Motor neuron (in vitro differentiated cells): ENCODE measurements at places on chromosomes 11 and 22. TPM values are rescaled to one million over a fixed set of nuclear protein-coding genes. Genes with fewer than 3 reads are reported as not detected.

Gene LDHAL6A
- 0.23 and 0.29 TPM in 2 replicates for total RNA-seq

Gene TRIM49
- not detected in 2 replicates for total RNA-seq

Gene TTLL1
- 18.3 and 19.5 TPM in 2 replicates for total RNA-seq

Gene ROM1
- 0.49 and 1.0 TPM in 2 replicates for total RNA-seq

Gene MYO7A
- 5.1 and 8.0 TPM in 2 replicates for total RNA-seq

Gene MMP13
- total RNA-seq, result 0.19 and 1.2 TPM in 2 replicates
